ENCODE measurements at places on chromosomes 5 and 9. TPM values are rescaled to one million over a fixed set of nuclear protein-coding genes. Genes with fewer than 3 reads are reported as not detected.

The BSPRY gene
- total RNA-seq = 11.1 TPM

GRCh38 chr5:97676608-97677007 lies 493.6 kb upstream of the RIOK2 start:
- no peak overlapping the region for H3K27ac ChIP-seq
- no peak for DNase-seq
- no peaks in the 10 kb centered on the region for H3K4me1 ChIP-seq
- H3K36me3 ChIP-seq = no peaks in the 10 kb centered on the region
- H3K4me3 ChIP-seq = no peak overlapping the region
- H3K27me3 ChIP-seq = no peaks in the 10 kb centered on the region

DNA sequence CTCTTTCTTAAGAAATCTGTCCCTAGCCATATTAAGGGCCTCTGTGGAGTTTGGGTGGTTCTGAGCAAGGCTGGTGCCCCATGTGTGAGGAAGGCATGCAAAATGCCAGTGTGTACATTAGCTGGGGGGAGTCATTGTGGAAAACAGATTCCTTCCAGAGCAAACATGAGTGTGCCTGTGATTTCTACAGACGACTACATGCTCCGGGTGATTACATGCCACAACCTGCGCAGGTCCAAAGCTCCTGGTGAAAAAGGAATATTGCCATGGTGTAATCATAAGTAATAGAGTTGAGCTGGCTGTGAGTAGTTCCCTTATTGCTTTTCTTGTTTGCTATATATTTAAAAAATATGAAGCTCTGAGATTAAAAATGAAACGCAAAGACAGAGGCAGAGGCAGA lies 102.1 kb downstream of the ACER2 start:
- H3K36me3 ChIP-seq = no peaks in the 10 kb centered on the region
- H3K27ac ChIP-seq = no peak overlapping the region
- peaks cover 2% of the 10 kb centered on the region for H3K27me3 ChIP-seq
- DNase-seq = no peak
- no peak overlapping the region for H3K4me3 ChIP-seq
- H3K4me1 ChIP-seq = peaks cover 29% of the 10 kb centered on the region

DNA sequence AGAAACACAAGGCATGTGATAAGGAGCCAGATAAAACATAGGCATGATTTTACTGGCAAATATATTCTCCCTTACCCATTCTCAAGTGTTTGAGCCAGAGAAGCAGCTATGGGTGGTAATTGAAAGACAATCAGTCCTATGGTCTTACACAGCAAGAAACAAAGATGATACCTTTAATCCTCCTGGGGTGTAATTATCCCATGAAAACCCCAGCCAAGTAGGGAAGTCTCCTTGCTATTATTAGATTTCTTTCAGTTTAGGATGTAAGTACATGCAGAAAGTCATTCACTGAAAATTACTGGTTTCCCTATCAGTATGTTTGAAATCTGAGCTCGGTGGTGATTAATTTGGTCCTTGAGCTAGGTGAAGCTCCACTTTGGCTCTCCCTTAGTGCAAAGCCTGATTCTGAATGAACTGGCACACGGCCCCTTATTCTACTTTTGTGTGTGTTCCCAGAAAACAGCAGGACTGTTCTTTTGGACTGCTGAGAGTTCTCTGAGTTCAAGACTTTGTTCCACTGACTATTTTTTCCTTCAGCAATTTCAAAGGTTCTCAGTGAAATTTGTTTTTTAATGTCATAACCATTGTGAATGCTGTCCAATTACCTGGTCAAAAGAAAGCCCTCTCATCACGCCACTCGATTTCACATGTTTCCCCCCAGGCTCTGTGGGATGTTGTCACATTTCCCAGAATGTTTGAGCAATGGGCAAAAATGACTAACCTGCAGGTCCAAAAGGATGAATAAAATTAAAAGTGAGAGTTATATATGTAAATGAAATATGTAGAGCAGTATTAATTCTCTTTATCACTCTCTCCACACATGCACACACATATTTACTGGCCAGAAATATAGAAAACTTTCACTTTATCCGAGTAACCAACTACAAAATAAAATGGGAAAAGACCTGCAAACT lies 343.0 kb downstream of the RAB3C start:
- no peaks in the 10 kb centered on the region for H3K36me3 ChIP-seq
- peaks cover 1% of the 10 kb centered on the region for H3K27me3 ChIP-seq
- peaks cover 15% of the 10 kb centered on the region for H3K4me1 ChIP-seq
- no peak overlapping the region for H3K27ac ChIP-seq
- no peak for DNase-seq
